ENCODE measurements at places on chromosomes 4 and X.
A peak's percentile ranks its signal among the peaks of the same experiment; 100 is the strongest.

DNA sequence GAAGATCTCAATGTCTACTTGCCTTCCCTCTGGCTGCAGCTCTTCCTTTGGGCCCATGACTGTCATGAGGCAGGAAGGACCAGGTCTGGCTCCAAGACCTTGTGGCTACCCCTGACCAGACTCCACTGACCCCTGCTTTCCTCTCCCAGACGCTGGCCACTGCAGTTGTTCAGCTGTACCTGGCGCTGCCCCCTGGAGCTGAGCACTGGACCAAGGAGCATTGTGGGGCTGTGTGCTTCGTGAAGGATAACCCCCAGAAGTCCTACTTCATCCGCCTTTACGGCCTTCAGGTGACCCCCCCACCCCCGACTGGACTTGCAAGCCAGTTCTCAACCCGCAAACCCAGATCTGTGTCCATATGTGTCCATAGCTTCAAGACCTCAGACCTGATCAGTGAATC lies 535 bp downstream of the WAS start:
- DNase-seq: no peak

- DNase-seq: peak; percentile 66
Observed at GRCh38 chr4:118281611-118282442, 71.0 kb downstream of the PRSS12 start.

DNA sequence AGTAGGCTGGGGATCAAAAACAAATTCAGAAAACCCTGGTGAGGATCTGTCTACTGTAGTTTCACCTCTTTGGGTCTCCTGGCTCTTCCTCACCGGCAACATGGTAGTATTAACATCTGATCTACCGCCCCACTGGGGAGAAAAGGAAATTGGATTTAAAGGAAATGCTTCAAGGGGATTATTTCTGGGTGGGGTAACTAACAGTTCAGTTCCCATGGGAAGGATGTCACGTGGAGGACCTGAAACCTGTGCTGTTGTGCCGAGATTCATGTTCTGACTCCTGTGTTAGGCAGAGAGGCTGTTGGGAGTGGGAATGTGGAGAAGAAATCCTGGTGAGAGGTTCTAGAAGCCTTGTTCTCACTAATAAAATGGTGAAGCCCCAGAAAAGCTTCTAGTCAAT lies 254.4 kb downstream of the BCOR start:
- DNase-seq: no peak

DNA sequence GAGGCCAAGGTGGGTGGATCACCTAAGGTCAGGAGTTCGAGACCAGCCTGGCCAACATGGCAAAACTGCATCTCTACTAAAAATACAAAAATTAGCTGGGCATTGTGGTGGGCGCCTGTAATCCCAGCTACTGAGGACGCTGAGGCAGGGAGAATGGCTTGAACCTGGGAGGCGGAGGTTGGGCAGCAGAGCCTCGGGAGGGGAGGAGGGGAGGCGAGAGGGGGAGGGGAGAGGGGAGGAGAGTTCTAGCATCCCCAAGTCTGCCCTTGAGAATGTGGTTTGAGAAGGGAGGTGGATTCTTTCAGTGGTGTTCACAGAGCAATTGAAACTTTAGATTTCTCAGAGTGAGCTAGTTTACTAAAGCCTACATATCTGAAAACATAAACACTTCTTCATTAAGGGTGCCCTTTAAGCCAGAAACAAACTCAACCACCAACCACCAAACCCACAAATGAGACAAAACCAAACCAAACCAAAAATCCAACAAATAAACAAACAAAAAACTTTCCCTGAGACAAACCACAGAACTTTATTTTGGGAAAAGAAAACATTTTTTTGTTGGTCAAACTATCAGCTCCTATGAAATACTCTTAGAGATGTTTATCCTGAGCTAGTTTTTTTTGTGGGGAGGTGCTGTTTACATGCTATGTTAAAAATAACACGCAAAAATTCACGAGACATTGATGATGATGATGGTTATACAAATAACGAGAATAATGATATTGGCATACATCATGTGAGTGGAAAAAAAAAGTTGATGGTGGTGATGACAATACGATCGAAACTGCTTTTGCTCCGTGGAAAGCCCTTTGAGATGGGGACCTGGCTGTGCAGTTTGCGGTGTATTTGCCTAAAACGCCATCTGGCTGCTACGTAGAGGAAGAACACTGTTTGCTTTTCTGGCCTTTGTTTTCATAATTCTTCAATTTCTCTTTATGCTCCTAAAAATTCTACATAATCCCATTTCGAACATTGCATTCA lies 98.2 kb upstream of the PRKX start:
- peak; percentile 41 for DNase-seq

- DNase-seq: no peak
Observed at GRCh38 chr4:186764457-186764856, 40.8 kb upstream of the FAT1 start.

DNA sequence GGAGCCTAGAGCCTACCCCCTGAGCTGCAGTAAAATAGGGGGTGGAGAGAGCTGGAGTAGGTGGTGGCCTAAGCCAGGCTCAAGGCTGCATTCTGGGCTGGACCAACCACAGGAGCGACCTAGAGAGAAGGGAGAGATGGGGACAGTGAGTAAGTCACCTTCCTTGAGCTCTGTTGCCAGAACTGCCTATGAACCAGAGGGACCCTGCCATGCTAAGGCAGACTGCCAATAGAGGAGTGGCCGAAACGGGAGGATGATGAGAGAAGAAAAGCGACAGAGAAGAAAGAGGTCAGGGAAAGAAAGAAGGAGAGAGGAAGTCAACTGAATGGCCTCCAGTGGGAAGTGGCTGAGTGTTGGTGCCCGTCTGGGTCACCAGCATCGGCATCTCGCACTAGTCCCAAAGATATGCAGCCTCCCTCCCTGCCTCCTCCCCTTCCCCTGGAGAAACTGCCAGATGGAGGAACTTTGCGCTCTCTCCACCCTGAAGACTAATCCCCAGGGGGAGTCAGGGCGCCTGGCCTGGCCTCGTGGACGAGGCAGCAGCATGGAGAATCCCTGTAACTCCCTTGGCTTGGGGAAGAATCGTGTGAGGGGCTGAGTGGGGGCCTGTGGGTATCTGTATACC lies 28.8 kb downstream of the ELF4 start:
- DNase-seq: no peak

DNA sequence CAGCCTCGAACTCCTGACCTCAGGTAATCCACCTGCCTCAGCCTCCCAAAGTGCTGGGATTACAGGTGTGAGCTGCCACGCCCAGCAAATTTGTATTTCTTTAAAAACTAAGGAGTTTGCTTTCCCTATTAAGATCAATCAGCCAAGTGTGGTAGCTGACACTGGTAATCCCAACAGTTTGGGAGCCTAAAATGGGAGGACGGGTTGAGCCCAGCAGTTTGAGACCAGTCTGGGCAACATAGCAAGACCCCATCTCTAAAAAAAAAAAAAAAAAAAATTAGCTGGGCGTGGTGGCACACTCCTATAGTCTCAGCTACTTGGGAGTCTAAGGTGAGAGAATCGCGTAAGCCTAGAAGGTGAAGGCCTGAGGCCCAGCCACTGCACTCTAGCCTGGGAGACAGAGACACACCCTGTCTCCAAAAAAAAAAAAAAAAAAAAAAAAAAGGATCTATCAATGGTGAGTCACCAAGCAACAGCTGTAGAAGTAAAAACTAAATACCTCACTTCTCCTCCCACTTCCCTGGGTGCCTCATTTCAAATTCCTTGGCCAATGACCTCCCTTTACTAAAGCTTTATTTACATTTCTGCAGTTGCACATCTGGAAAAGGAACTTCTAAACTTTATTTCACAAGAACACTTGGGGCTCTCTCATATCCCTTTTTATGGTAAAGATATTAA lies 54.5 kb downstream of the LDB2 start:
- DNase-seq: peak; percentile 86

DNA sequence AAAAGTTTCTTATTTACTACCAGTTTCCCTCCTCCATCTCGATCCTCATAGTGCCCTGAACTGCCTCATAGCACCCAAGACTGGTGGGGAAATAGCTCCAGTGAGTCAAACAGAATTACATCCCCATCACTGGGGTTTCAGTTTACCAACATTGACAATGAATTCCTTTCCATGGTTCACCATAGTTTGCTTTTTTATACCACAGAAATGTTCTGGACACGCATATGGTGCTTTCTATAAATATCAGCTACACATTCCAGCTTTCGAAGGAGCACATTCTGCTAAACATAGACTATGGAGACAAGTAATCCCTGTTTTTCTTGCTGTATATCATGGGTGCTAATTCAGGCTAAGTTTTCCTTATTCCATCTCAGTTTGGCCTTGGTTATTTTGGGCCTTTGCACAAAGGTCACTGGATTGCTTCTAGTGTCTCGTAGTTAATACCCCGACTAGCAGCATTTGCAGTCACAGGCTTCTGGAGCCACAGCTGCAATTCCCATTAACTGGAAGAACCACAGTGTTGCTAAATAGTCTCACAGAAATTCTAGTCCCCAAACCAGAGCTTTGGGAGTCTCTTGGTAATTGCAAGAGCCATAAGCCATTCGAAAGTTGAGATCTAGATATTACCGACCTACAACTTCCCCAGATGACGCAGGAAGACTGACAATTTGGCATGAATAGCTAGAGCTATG lies 53.4 kb upstream of the TRPC3 start:
- peak; percentile 85 for DNase-seq

- DNase-seq: no peak
Observed at GRCh38 chrX:69178592-69178991, 13.3 kb upstream of the PJA1 start.

DNA sequence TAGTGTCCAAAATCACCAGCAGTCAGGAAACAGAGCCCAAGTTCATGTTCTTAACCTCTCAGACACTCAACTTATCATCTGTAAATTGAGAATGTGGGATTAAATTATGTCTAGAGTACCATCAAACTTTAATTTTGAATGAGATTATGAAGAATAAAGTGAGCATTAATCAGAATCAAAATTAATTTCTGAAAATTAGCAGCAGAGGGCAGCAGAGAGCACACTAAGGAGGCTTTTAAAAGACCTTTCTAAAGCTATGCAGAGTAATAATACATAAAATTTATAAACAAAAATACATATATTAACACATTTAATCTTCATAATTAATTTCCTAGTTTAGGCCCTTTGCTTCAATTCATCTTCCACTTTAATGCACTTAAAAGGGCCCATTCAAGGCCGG lies 7.1 kb downstream of the TASL start:
- DNase-seq: peak; percentile 3

- DNase-seq: no peak
Observed at GRCh38 chrX:1681439-1681838, 66.6 kb downstream of the ASMT start.

DNA sequence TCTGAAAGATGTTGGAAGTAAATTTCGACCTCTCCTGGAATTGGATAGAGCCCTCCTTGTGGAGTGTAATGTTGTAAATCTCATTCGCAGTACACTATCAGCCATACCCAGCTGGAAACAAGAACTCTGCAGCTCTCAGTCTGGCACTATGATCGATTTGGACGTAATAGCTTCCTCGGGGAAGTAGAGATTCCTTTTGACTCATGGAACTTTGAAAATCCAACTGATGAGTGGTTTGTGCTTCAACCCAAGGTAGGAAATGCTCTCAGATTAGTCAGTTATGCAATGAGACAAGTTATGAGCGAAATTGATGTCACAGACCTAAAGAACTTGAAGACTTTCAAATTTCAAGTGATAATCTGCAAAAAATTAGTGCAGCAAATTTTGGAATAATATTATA lies 103.9 kb downstream of the SYTL5 start:
- DNase-seq: peak; percentile 13

- no peak for DNase-seq
Observed at GRCh38 chr4:100644150-100644549, 126.3 kb upstream of the EMCN start.

GRCh38 chrX:80334583-80334982 lies 85.7 kb upstream of the TENT5D start:
- DNase-seq: no peak

- peak; percentile 47 for DNase-seq
Observed at GRCh38 chr4:19030048-19030447, 1008.5 kb upstream of the LCORL start.

GRCh38 chrX:57930051-57930450 lies 19.8 kb upstream of the ZXDA start:
- DNase-seq: no peak

DNA sequence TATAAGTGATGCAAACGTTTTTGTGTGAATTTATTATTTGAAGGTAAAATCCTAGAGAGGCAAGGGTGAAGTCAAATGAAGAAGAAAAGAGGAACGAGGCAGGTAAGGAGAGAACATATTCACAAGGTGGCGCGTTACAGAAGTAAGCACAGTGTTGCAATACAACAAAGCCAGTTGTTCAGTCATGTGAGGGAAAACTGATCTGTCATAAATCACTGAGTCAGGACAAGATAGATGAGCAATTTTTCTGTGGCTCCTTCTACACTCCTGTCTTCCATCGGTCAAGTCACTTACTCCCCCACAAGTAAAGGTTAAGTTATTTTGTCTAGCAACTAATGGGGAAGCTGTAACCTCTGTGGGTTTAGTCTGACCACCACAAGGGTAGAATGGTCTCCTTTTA lies 203.0 kb upstream of the GK2 start:
- DNase-seq: no peak

- DNase-seq: no peak
Observed at GRCh38 chrX:153736071-153736820, 11.6 kb downstream of the ABCD1 start.

- DNase-seq: peak; percentile 49
Observed at GRCh38 chrX:154490021-154490413, 412 bp downstream of the SLC10A3 start.

DNA sequence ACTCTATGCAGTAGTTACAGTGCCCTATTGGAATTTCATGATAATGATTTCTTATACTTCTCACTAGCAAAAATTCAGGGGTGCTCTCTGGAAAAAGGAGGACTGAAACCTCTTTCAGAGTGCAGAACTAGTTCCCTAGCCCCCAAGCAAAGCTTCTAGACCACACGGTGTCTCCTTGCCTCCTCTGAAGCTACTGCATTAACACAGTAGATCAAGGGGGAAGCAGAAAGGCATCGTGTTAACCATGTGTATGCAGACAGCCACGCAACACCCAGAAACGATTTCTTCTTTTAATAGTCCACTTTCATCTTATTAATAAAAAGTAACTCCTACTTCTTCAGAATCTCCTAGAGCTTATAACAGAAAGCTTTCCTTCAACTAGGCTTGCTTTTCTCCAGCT lies 44.7 kb downstream of the MAML3 start:
- DNase-seq: no peak

DNA sequence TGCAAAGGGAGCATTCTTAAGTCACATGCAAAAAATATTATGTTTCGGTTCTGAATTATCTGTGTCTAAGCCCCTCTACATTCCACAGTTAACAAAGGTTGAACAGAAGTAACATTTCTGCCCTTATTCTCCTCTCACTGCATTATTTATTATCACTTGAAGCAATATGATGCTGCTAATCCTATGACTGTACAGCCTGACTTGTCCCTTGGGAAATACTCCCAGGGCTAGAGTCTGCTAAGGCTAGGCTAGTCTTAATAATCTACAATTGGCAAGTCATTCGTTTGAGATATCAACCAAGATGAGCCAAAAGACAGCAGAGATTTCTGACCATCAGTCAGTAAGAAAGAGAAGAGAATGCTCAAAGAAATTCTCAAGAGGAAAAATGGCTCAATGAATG lies 226.9 kb upstream of the HCCS start:
- peak; percentile 82 for DNase-seq

- DNase-seq: peak; percentile 76
Observed at GRCh38 chrX:120781403-120781802, 94.3 kb downstream of the CT47B1 start.

- DNase-seq: peak; percentile 23
Observed at GRCh38 chrX:24241822-24242648, 71.8 kb downstream of the SUPT20HL2 start.
